ENCODE measurements at places on chromosomes 4 and X. TPM values are rescaled to one million over a fixed set of nuclear protein-coding genes. Genes with fewer than 3 reads are reported as not detected.

GRCh38 chrX:154506483-154507332, 9.3 kb downstream of the FAM3A start:
- no peaks in the 10 kb centered on the region for H3K27me3 ChIP-seq
- no peaks in the 10 kb centered on the region for H3K36me3 ChIP-seq
- no peak overlapping the region for H3K27ac ChIP-seq
- no peaks in the 10 kb centered on the region for H3K4me1 ChIP-seq

ASB9 gene
- 201 TPM for total RNA-seq

- no peak overlapping the region for H3K4me3 ChIP-seq
- no peaks in the 10 kb centered on the region for H3K27me3 ChIP-seq
- no peaks in the 10 kb centered on the region for H3K4me1 ChIP-seq
- no peak for DNase-seq
- no peak overlapping the region for H3K27ac ChIP-seq
Measured at GRCh38 chr4:122663291-122663690, 42.4 kb upstream of the IL21 start.

HSFX4 gene
- not detected for total RNA-seq

DNA sequence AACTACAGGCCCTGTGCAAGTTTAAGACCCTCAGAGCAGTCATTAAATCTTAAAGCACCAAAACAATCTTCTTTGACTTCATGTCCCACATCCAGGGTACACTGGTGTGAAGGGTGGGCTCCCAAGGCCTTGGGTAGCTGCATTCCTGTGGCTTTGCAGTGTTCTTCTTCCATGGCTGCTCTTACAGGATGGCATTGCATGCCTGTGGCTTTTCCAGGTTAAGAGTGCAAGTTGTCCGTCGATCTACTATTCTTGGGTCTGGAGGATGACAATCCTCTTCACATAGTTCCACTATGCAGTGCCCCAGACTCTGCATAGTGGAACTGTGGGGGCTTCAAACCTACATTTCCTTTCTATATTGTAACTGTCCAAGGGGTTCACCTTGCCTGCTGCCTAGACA, 494.5 kb downstream of the CFAP47 start:
- H3K27me3 ChIP-seq: no peaks in the 10 kb centered on the region
- no peaks in the 10 kb centered on the region for H3K4me1 ChIP-seq
- no peak overlapping the region for H3K4me3 ChIP-seq
- H3K36me3 ChIP-seq: no peaks in the 10 kb centered on the region
- no peak overlapping the region for H3K27ac ChIP-seq
- DNase-seq: no peak

DNA sequence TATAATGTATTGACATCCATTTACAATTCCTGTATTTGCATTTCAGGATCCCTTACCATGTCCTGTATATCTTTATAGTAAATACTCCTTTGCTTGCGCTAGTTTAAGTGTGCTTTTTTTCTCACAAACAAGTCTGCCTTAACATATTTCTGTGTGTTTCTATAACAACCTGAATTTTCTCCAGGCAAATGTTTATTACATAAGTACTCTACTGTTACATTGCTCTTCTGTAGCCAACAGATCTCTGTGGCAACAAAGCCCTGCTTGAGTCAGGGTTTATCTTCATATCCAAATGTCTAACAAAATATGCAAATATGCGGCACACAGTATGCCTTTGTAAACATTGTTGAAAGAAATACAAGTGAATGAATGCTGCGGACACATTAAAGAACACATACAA, 625.5 kb downstream of the TLL1 start:
- H3K4me3 ChIP-seq: no peak overlapping the region
- no peaks in the 10 kb centered on the region for H3K4me1 ChIP-seq
- no peaks in the 10 kb centered on the region for H3K27me3 ChIP-seq
- no peaks in the 10 kb centered on the region for H3K36me3 ChIP-seq

DNA sequence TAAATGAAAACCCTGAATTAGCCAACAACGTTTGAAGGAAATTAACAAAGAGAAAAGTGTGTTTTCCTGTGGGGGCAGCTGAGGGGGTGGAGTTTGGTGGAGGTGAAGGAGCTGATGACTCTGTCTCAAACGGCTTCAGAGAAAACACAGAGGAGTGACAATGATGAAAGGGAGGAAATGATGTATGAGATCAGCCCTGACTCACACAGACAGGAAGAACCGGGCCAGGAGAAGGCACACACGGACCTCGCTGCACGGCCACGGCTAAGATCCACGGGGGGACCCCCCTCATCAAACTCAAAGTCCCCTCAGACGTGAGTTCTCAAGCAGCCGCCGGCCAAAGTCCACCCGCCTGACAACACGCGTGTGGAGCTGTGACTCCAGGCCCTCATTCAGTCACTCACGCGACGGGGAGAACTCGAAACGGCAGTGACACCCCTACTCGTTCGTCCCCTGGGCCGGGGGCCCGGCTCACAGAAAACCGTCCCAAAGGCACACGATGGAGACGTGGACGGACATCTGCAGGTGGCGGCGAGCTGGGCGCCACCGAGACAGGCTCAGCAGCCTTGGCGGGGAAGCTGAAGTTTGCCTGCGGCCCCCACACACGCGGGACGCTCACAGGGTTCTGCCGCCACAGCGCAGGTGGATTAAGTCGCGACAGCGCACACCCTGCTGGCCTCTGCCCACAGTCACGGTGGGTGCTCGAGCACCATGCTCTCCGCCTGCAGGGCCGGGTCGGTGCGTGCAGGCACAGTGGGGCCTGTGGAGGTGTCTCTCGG, 28.8 kb downstream of the PPP2R3B start:
- H3K4me1 ChIP-seq: no peaks in the 10 kb centered on the region
- H3K36me3 ChIP-seq: peaks cover 47% of the 10 kb centered on the region
- H3K27me3 ChIP-seq: no peaks in the 10 kb centered on the region
- H3K4me3 ChIP-seq: no peak overlapping the region

- H3K27me3 ChIP-seq: no peaks in the 10 kb centered on the region
- H3K27ac ChIP-seq: no peak overlapping the region
- H3K36me3 ChIP-seq: no peaks in the 10 kb centered on the region
- no peak overlapping the region for H3K4me3 ChIP-seq
Measured at GRCh38 chr4:189021831-189022230, 882.6 kb downstream of the TRIML1 start.

HELT gene
- total RNA-seq: not detected

All from stomach (tissue), 19 donors.